GM23338 (cell line): ENCODE measurements at places on chromosomes 2 and 18. TPM values are rescaled to one million over a fixed set of nuclear protein-coding genes. Genes with fewer than 3 reads are reported as not detected.
A peak's percentile ranks its signal among the peaks of the same experiment; 100 is the strongest.

IL37 gene
- not detected in 2 replicates for total RNA-seq

ANKRD30BL gene
- 0.17 and 0.62 TPM in 2 replicates for total RNA-seq

EHD3 gene
- 11.9 and 12.6 TPM in 2 replicates for total RNA-seq

DNA sequence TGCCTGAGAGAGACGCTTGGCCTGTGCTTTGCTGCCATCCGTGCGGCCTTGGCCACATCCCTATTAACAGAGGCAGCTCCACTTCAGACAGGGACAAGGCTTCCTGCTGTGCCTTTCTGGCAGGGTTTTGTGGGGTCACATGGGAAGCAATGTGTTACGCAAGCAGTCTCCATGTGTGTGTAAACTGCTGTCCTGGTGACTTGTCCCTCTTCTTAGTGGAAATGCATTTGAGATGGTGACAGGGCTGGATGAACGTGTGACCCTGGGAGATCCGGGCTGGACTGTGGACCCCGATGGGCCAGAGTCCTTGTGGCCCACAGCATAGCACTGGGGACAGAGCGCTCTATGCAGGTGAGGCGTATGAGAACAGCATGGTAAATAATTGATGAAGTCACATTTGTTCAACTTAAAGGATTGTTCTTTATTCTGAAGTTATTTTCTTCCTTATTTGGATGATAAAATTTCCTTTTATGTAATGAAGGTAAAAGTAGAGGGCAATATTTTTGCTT, 23.2 kb downstream of the ASB1 start:
- DNase-seq, result no peak

DNA sequence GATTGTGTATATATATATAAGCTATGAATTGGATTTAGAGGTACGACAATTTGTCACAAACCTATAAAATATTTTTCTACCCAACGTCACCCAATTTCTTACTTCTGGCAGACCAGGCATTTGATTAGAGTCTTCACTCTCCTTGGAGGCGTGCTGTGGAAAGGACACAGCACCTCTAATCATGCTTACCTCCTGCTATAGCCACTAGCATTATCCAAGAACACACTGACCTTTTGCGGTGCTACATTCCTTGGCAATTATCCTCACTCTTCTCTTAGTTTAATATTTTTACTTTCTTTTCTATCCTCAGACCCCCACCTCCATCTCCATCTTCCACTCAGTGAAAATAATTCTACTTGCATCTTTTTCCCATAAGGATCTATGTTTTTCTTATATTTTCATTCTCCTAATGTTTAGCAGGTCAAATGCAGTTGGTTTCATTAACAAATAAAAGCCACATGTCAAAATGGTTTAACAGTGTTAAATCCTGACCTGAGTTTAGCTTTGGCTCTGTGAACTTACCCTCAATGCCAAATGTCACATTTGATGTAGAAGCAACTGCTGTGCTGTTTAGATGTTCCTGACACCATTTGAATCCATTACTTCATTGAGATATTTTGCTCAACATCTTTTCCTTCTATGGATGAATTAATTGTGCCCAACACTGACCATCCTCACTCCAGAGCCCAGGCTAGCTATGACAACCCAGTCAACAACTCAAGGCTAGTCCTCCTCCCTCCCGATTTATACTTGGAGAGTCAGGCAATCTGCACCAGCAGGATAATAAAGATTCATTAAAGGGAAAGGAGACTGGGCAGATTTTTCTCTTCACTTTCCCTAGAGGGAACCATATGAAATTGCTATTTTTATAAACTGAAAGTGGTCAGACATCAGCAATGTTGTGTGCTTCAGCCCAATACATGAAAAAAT, 240.5 kb downstream of the MREG start:
- DNase-seq, result no peak

OSBPL1A gene
- 64.8 and 71.4 TPM in 2 replicates for total RNA-seq

DSG2 gene
- 144 and 147 TPM in 2 replicates for total RNA-seq

GRCh38 chr2:67950018-67950417, 112.8 kb downstream of the C1D start:
- DNase-seq, result no peak

GRCh38 chr2:103119352-103119751, 357.5 kb downstream of the TMEM182 start:
- DNase-seq, result no peak

GPR45 gene
- total RNA-seq, result 0.21 and 0.23 TPM in 2 replicates

- DNase-seq, result no peak
These were observed 63.1 kb downstream of the AGAP1 start for GRCh38 chr2:235556901-235557300.

- no peak for DNase-seq
These were observed 345.8 kb downstream of the SOCS6 start for GRCh38 chr18:70634576-70635147.

GRCh38 chr18:30929065-30929464, 113.5 kb downstream of the DSC3 start:
- no peak for DNase-seq

IL1RL2 gene
- total RNA-seq, result not detected in 2 replicates

FHOD3 gene
- total RNA-seq, result 7.1 and 8.7 TPM in 2 replicates

GRCh38 chr18:74337155-74337911, 21.7 kb downstream of the C18orf63 start:
- DNase-seq, result no peak

DNA sequence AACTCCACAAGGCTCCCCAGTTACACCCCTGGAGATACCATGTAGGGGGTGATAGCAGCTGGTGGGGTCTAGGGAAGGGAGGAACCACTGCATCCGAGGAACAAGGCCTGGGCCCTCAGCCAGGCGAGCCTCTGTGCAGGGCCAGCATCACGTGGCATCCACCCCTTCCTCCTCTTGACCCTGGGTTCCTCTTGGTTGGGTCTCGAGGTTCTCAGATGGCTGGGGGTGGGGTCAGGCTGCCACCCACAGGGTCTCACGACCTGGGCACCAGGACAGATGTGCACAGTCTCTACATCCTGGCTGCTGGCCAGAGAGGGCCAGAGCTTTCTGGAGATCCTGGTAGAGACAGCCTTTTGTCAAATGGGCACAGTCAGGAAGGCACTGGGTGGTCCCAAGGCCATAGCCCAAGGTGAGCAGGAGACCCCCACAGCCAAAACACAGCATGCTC, 10.4 kb downstream of the HS6ST1 start:
- DNase-seq, result no peak

DNA sequence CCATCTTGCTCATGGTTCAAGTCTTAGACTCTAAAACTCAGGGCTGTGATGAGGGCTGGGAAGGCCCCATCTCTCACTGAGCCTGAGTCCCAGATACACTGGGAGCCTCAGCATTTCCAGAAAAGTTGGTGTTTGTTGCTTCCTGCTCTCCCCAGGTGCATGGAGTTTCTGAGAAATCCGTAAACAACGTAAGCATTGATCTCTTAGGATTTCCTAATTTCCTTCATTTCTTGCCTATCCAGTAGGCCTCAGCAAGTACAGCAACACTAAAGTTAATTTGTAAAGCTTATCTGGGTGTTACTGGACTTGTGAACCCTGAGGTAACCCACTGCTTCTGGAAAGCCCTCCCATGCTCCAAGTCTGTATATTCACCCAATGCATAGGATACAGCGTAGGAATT, 199.4 kb upstream of the SIX3 start:
- DNase-seq, result no peak

ARHGEF33 gene
- 0.10 and 9.2 TPM in 2 replicates for total RNA-seq

- DNase-seq, result peak; percentile 91
These were observed 55.3 kb upstream of the HK2 start for GRCh38 chr2:74778381-74779264.

AQP4 gene
- 2.8 and 3.8 TPM in 2 replicates for total RNA-seq

- peak; percentile 93 for DNase-seq
These were observed 15.3 kb downstream of the CHRNA1 start for GRCh38 chr2:174748948-174749347.

SLC23A3 gene
- total RNA-seq, result 0.73 TPM in 1 of 2 replicates, not detected in the other

CDCA7 gene
- total RNA-seq, result 84.3 and 95.5 TPM in 2 replicates

KIF1A gene
- 183 and 214 TPM in 2 replicates for total RNA-seq

- DNase-seq, result no peak
These were observed 66.5 kb downstream of the TSPYL6 start for GRCh38 chr2:54189539-54189938.

- peak; percentile 92 for DNase-seq
These were observed 58.6 kb upstream of the SLC25A52 start for GRCh38 chr18:31819106-31819924.
